ENCODE measurements at places on chromosomes 12 and 14.

- DNase-seq = no peak
These were observed 33.3 kb upstream of the ACTN1 start for GRCh38 chr14:69012256-69012953.

DNA sequence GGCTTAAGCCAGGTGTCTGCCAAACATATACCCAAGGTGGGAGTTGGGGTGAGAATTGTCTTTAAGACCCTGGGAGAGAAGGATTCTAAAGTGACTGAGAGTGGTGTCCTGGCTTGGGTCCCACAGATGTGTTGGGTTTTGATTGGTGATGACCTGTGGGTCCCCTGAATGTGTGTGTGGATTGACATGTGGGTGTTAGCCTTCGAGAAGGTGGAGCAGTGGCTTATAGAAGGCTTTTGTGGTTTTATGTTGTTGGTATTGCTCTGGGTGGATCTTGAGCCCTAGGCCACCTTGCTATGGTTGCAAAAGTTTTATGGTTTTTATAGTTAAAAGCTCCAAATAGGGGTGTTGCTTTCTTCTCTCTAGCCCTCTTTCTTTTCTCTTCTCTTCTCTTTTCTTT is 29.7 kb downstream of the PLEKHG3 start:
- DNase-seq = no peak

GRCh38 chr12:14845350-14845750 is 2.0 kb upstream of the ART4 start:
- DNase-seq = peak; percentile 53

- DNase-seq = no peak
These were observed 90.1 kb upstream of the FOXG1 start for GRCh38 chr14:28676479-28676878.

- DNase-seq = peak; percentile 74
These were observed 43.0 kb upstream of the TSPAN9 start for GRCh38 chr12:3034067-3034750.

DNA sequence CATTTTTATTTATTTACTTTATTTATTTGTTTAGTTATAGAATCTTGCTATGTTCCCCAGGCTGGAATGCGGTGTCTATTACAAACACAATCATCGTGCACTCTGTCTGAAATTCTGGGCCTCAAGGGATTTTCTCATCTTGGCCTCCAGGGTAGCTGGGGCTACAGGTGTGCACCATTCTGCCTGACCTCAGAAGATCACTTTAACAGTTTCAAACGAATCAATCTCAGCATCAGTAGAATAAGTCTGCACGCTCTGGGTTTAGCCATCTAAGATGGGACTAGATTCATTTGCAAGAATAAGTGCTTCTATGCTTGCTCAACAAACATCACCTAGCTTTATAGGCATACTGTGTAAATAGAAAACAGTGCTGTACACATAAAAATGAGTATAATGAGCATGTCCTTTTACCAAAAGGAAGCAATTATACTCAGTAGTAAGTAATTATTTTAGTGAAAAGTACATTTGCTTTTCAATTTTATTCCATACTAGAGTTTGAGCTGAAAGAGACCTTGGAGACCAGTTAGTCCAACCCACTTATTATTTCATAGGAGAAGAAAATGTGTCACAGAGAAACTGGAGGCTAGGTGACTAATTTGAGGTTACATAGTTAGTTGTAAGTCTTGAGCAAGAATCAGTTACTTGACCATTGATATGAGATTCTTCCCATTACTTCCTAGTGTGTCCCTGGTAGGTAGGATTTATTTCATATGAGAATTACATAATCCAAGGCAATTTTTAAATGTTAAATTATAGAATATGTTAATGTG is 456.5 kb upstream of the LMO3 start:
- DNase-seq = no peak

GRCh38 chr14:52876806-52877205 is 74.0 kb downstream of the FERMT2 start:
- no peak for DNase-seq

- no peak for DNase-seq
These were observed 30.0 kb downstream of the GALNT4 start for GRCh38 chr12:89494411-89495231.

- no peak for DNase-seq
These were observed 48.3 kb downstream of the SEL1L start for GRCh38 chr14:81485372-81485771.

DNA sequence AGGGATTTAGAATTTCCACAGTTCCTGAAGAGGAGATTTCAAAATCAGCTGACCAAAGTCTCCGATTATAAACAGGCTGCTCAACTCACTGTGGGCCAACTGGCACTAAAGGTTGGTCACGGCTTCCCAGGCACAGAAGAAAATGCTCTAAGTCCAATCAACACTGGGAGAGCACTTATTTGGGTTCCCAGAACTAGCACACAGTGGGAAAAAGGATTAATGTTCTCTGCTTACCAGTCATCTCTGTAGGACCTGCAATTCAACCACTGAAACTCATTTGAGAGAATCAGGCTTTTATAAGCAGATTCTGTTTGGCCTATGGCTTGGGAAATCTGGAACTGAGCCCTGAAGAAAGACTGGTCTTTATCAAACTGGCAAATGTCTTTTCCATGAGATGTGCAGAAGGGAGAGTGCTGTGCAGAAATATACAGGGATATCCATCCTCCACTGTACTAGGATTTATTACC is 49.4 kb downstream of the ABCC9 start:
- no peak for DNase-seq

GRCh38 chr12:52741375-52742195 is 35.6 kb downstream of the KRT76 start:
- peak; percentile 61 for DNase-seq

- DNase-seq = peak; percentile 62
These were observed 150.2 kb upstream of the CLEC14A start for GRCh38 chr14:38405851-38406635.

GRCh38 chr12:5516371-5517241 is 84.7 kb downstream of the NTF3 start:
- DNase-seq = no peak

- no peak for DNase-seq
These were observed 33.7 kb downstream of the P2RX7 start for GRCh38 chr12:121166356-121166755.

DNA sequence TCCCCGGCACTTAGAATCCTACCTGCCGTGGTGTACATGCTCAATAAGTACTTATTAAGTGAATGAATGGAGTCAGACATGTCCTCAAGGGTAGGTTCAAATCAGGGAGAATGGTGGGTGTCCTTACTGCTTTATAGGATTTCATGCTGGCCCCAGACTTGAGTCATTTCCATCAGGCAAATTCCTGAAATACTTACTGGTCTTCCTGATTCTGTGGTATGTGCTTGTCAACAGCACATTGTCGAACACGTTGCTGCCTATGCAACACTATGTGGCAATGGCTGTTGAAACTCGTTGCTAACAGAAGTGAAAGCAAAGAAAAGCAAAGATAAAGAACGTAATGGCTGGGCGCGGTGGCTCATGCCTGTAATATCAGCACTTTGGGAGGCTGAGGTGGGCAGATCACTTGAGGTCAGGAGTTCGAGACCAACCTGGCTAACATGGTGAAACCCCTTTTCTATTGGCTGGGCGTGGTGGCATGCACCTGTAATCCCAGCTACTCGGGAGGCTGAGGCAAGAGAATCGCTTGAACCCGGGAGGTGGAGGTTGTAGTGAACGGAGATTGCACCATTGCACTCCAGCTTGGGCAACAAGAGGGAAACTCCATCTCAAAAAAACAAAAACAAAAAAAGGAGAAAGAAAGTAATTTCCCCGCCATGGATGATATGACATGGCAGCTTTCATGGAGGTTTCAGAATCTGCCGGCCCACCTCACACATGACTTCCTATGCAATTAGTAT is 214.9 kb downstream of the ZFP36L1 start:
- DNase-seq = no peak

DNA sequence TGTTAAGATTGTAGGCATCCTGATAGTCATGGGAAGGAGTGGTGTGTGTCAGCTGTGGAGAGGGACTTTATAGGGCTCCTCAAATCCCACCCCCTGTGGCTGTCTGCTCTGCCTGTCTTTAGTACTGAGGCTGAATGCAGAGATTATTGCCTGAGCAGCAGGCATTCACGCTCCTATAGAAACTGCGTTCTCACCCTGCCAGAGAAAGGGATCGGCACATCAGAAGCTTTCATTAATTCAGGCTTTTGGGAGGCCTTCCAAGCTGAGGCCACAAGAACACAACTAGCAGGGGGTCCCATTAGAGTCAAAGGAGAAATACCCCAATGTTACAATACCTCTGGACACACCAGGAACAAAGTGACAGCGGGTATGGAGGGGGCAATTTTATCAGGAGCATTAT is 12.6 kb downstream of the KCNK10 start:
- no peak for DNase-seq

GRCh38 chr14:36657399-36658122 is 4.1 kb upstream of the PAX9 start:
- DNase-seq = no peak

DNA sequence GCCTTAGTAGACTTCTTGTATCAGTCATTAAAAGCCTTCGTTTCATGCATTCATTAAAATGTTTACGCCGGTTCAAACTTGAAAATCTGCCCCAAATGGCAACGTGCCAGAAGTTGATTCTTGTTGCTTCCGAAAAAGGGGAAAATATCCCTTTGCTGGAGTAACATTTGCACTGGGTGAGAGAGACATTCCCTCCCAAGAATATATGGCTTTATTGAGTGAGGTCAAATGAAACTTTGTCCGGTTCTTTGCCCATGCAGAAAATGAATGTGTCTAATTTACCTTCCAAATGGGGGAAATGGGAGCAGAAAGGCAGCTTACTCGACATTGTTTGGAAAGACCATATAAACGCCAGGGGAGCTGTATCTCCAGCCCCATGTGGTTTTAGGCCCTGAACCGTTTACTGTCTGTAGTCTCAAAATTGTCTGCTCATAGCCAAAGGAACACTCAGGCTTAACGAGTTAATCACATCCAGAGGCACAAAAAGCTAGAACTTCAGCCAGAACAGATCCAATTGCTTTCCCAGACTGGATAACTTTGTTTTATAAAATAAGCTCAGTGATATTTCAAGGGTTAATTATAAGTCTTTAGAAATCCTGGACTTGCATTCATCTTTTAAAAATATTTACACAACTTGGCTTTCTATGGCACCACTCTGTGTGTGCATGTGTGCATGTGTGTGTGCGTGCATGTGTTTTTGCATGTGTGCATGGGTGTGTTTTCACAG is 2.9 kb upstream of the EMP1 start:
- no peak for DNase-seq

GRCh38 chr12:65603438-65604351 is 220.6 kb upstream of the HMGA2 start:
- DNase-seq = no peak

- no peak for DNase-seq
These were observed 32.3 kb downstream of the BCL11B start for GRCh38 chr14:99239661-99240092.

DNA sequence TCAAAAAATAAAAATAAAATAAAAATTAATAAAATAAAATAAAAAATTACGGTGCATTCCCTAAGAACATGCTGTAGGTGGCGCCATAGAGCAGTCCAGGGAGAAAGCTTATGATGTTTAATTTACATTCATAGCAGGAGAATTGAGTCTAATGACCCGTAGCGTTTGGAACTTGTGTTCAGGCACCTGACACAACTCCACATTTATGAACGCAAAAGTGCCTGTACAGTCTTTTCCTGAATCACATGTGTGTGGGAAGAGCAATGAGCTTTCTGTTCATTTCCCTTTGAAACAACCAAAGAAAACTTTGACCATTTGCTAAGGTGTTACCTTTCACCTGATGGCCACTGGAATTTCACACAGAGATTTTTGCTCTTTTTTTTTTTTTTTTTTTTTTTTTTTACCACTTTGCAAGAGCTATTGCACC is 60.6 kb upstream of the KCNA1 start:
- DNase-seq = peak; percentile 29

DNA sequence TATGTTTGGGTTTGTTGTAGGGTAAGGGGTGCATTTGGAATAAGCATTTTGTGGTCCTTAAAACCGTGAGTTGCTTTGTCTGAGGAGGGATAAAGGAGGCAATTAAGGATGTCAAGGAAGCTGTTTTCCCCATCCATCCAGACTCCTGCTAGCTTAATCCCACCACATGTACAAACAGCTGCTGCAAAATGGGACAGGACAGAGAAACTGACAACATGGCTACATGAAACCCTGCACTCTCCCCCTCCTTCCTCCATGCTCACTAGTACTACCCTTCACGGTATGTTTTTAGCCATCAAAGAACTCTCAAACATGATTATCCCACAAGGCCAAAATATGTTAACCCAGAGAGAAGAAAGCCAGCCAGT is 20.6 kb downstream of the ST8SIA1 start:
- DNase-seq = no peak

- DNase-seq = no peak
These were observed 168.9 kb upstream of the NOVA1 start for GRCh38 chr14:26766726-26767125.

- DNase-seq = no peak
These were observed 317.6 kb downstream of the NELL2 start for GRCh38 chr12:44558340-44559100.

Measured in NCI-H2171 treated with DMSO at 0.1 percent for 48 hours (cell line).